ENCODE measurements at places on chromosomes 5 and 9. TPM values are rescaled to one million over a fixed set of nuclear protein-coding genes. Genes with fewer than 3 reads are reported as not detected.
A peak's percentile ranks its signal among the peaks of the same experiment; 100 is the strongest.

The SLC6A18 gene
- not detected for total RNA-seq

DNA sequence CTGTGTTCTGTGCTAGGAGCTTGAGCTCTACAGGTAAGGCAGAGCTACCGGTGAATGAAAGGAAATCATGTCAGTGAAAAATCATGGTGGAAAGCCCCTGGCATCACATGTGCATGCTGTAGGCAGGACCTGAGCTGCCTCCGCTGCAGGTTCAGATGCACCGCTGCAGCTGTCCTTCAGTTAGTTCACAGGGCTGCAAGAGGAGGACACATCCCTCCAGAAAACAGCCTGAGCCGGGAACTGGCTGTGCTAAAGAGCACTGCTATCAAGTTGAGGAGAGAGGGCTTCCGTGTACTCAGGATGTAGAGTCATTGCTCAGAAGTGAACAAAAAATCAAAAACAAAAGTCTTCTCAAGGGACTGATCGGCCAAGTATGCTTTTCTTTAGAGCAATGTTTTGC, 138.6 kb downstream of the ERCC6L2 start:
- no peak for DNase-seq

The MYMK gene
- total RNA-seq, result not detected

DNA sequence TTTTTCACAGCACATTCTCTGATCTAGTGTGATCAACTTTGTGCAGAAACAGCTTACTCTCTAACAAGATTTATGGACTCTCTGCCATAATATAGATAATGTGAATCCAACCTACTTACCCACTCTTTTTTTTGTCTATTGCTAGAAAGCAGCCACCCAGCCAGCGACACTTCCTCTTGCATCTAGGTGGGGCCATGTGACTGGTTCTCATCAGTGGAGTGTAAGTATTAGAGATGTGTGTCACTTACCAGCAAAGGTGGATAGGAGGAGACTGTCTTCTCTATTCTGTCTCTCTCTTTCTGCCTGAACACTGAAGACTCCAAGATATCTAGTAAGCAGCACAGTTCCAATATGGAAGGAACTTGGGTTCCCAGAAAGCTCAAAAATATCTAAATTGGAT, 174.8 kb downstream of the MCTP1 start:
- DNase-seq, result no peak

The CHSY3 gene
- 0.57 TPM for total RNA-seq

DNA sequence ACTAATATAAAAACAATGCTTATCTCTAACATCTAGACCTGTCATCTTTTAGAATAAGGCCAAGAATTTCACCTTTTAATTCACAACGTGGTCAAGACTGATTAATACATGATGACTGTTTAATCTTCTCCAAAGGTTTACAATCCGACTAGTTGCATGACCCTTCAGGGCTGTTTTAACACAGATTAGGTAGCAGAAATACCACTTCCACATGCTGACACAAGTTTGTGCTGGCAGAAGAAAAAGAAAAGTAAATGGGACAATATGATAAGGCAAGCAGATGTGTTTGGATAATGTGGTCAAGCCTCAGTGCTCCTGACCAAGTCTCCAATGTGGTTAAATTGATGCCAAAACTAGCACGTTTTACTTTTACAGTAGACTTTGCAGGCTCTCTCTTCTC, 31.1 kb downstream of the SEMA6A start:
- no peak for DNase-seq

The MGAT1 gene
- total RNA-seq, result 76.0 TPM

The DAP gene
- total RNA-seq, result 18.7 TPM

DNA sequence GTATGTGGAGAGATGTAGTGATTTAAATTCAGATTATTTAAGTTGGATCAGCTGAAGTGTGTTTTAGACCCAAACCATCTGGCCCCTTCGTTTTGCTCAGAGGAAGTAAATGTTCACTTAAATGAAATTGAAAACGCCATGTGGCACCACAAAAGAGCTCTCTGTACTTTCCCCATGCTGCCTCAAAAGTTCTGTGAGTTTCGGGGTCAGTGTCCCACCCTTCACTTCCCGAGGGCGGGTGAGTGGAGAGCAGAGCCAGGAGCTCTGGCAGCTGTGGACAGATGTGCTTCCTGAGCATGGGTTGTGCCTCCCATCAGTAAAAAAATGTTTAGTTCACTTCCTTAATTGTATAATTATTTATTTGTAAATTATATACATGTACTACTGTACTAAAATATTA, 48.4 kb downstream of the PSD2 start:
- DNase-seq, result no peak

The GLRA1 gene
- total RNA-seq, result not detected

DNA sequence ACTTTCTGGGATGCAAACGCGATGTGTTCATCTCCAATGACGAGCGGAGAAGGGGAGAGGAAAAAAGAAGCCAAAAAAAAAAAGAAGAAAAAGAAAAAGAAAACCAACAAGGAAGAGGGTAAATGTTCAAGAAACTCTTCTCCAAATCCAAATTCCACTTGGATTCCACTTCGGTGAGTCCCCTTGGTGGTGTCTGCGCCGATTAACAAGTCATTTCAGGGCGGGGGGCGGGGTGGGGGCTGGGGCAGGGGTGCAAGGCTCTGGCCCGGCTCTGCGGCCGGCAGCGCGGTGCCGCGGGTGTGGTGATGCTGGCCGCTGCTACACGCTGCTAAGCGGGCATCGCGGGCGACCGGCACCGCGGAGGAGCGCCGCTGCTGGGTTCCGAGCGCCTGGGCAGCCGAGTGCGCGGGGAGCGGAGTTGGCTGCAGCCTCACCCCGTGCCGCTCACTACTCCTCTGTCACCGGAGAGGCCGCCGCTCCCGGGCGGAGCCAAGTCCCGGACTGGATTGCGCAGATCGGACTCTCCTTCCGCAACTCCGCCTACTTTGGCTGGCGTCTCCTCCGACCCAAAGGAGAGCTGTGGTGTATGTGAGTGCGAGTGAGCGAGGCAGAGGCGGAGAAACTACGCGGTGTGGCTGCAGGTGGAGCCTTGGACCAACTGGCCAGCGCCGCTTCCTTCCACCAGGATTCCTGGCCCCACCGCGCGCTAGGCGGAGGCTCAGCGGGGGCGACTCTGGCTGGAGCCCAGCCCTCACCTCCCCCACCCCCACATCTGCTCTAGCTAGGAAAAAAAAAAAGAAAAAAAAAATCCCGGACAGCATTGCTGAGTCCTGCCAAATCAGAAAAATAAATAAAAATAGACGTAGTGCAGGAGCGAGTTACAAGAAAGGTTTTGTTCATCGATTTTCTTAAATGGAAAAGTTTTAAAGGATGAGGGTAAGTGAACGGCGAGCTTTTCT, at the start of gene SEMA6A:
Gene SEMA6A (minus strand): TSS at position 457 of the 959 bp plus-strand sequence. CDS start 69,879 bp downstream, outside the sequence.
- DNase-seq, result peak; percentile 94

- DNase-seq, result no peak
Observed at GRCh38 chr9:129886226-129887174, 51.2 kb downstream of the USP20 start.

DNA sequence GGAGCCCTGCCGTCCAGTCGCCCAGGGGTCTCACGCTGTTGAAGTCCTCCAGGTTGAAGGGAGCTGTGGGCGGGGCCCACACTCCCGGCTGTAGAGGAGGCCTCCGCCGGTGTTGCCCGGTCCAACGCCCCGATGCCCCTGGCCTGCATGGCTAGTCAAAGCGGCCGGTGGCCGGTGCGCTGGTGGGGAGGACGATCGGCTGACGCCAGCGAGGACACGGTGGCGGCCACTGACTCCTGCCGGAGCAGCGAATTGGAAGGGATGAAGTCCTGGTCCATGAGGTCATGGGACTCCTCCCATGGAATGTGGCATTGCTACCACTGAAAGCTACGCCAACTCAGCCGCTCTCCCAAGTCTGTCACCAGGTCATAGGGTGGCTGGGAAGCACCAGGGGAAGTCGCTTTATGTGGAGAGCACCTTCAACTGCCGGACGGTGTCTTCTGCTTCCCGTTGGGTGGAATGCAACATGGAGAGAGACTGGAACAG, 11.8 kb downstream of the RCL1 start:
- DNase-seq, result no peak

DNA sequence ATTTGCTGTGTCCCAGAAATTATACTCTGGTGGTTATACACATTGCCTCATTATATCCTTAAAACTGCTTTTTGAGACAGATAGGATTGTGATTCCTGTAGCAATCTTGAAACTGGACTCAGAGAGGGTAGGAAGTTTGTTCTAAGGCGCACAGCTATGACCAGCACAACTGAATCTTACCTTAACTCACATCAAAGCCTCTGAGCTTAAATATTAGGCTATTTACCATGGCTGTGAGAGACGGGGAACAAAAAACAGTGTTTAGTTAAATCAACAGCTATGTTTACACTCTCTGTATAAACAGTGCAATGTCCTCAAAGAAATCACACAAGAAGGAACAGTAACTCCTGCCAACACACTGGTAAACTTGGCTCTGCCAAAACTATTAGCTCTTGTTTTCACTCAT, 50.9 kb upstream of the TUT7 start:
- DNase-seq, result no peak

The NDUFA8 gene
- total RNA-seq, result 297 TPM

- DNase-seq, result no peak
Observed at GRCh38 chr5:50420343-50420935, 20.6 kb downstream of the EMB start.

DNA sequence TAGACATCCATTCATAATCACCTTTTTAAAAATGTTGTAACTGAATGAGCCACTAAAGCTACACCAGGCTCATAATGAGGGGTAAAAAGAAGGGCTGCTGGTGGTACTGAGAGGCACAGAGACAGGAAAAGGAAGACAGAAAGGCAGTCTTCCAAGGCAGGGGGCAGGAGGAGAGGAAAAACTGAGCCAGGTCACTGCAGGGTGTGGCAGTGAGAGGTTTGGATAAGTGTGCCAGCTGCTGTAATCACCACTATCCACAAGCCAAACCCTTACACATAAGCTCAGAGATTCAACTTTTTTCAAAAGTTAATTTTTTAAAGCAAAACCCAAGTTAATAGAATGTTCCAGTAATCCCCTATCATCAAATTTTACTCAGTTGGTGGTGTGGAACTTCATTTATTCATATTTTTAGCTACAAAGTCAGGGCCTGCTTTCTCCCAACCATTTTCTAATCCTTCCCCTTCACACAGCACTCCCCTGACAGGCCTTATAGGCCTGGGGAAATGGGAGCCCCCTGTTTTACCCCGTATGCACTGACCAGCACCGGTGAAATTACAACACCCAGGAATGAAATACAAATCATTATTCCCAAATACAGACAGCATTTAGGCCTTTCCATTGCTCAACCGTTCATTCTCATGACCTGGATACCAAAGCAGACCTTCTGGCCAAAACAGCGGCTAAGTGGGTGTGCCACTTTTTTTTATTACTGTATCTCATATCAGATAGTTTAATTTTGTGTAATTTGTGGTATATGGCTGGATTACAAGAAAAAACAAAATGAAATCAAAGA, 76.3 kb downstream of the EFNA5 start:
- no peak for DNase-seq

DNA sequence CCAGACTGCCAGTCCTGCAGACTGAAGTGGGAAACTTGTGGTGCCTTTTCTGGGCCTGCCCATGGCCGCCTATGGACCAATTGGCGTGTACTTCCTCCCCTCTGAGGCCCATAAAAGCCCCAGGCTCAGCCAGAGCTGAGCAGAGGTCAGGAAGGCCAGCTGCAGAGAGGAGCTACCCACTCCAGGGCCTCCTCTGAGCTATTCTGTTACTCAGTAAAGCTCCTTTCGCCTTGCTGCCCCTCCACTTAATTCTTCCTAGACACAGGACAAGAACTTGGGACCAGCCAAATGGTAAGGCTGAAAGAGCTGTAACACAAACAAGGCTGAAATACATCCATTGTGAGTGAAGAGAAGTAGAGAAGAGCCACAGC, 106.4 kb downstream of the C9orf50 start:
- DNase-seq, result no peak

DNA sequence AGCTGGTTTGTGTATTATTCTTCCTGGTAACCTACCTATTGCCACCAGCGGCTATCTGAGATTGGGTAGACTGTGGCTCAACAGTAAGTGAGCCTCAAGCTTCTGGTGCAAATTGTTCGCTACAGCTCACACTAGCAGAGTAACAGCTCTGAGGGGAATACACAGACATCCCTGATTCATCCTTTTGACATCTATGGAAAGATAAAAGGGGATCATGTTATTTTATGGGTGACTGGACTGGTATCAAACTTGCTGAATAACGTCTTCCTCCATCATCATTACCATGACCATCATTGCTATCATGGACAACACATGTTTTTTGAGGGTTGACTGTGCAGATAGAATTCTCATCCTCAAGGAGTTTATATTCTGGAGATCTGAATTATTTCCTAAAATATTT, 129.6 kb downstream of the PIK3R1 start:
- no peak for DNase-seq

- no peak for DNase-seq
Observed at GRCh38 chr5:122463221-122463620, 151.2 kb downstream of the SNCAIP start.

The SPEF2 gene
- total RNA-seq, result 1.1 TPM

The PCDH1 gene
- 21.0 TPM for total RNA-seq

GRCh38 chr5:55711507-55712022, 559 bp downstream of the SLC38A9 start:
- DNase-seq, result no peak

DNA sequence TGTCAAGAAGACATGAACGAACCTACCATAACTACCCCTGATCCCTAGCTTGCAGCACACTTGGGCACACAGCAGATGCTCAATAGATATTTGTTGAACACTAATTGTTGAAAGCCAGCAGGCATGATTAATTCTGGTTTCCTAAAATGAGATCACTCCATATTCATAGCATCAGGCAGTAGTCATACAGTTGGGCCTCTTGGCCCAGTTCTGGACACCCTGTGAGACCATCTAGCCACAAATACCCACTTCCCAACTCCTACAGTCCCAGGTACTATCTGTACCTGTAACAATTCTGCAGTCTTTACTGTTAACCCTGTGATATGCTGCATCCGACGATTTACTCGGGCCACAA, 24.2 kb downstream of the P4HA2 start:
- DNase-seq, result no peak

- DNase-seq, result no peak
Observed at GRCh38 chr9:81690251-81690851, 1.0 kb upstream of the TLE1 start.

DNA sequence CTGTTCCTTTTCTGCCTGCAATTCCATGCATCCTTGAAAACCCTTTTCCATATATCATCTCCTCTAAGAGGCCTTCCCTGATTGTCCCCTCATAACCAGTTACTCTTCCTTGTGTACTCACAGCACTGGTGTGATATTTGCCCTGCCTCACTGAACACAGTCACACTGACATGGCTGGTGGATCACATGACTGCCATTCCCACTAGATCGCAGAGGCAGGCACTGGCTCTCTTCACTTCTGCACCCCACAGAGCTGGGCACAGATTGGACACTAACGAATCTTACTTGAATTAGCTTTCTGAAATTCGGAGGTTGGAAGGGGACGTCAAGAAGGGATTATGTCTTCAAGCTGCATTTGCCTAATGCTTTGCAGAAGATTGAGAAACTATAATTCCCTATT, 208.0 kb downstream of the PAPPA start:
- DNase-seq, result no peak

The RASEF gene
- total RNA-seq, result 0.03 TPM

The SEMA4D gene
- 24.1 TPM for total RNA-seq

Measured in Right ventricle myocardium inferior (tissue), 1 donor.